SK-N-DZ (cell line): ENCODE measurements at places on chromosomes 12 and 14.

GRCh38 chr14:104781271-104782077 lies 14.1 kb downstream of the AKT1 start:
- no peak for DNase-seq

DNA sequence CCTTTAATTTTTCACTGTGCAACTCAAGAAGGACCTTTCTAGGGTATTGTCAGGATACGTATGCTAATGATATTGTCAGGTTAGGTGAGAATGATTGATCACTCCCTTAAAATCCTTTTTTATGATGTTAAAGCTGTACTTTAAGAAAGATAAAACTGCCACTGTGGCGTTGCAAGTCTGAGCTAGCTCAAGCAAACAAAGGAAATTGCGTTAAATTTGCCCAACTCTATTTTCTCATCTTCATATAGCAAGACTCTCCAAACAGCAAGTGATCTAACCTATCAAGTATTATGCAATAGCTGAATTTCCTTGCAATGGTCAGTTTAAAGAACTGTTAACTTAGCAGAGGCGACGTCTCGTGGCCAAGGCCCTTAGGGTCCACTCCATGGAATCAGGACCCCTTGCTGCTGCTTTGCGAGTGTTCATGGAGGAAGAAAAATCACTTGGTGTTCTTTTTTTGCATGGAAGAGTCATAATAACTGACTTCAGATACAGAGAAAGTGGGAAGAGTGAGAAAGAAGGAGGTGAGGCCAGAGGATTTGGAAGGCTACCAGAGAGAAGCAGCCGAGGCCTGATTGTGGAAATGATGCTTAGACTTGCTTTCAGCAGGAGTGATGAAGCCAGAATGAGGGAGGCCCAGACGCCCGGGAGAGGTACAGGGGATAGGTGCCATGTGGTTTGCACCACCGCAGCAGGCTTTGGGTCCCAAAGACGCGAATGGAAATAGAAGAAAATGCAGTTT lies 2.5 kb downstream of the TRAF3 start:
- DNase-seq: no peak

GRCh38 chr12:116694653-116695463 lies 43.0 kb downstream of the SPRING1 start:
- no peak for DNase-seq

DNA sequence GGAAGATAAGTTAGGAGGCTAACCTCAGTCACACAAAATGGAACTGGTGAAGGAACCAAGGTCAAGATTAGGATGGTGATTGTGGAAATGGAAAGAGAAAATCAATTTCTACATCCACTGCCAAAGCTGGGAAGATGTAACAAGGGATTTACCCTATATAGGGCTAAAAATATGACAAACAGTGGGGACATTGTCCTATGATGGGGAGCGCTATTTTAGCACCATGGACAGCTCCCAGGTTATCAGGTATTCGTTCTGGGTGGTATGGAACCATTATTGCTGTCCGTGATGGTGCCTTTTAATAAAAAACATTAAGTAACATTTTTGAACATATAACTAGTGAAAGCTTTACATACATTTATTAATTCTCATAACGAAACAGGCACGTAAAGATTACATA lies 124.0 kb downstream of the NDUFA12 start:
- DNase-seq: no peak

- DNase-seq: no peak
Observed at GRCh38 chr12:117013726-117014125, 85.5 kb downstream of the TESC start.

DNA sequence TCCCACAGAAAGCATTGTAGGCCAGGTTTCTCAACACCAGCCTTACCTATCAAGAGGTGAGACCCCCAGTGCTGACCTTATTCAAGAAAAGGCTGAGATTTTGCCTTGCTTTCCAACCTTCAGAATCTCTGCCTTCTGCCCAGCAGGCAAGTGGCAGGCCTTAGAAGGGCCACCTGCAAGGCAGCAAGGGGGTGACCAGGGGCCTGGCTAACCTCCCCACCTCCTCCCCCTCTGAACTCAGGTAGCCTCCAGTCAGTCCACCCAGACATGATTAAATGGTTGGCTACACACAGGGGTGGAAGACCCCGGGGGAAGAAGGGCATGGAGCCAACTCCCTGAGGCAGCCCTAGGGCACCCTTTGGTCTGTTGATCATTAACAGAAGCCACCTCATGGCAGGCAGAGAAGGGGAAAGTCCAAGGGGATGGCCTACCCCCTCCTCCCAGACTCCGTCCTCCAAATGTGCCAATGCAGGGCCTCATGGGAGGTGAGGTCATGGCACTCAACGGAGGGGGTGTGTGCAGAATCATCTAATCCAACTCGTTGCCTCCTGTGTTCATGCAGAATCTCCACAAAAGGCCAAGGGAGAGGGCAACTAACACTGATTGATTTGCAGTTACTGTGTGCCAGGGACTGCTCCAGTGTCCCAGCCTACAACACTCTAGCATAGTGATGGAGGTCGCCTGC lies 8.5 kb downstream of the ZFP36L1 start:
- DNase-seq: no peak

DNA sequence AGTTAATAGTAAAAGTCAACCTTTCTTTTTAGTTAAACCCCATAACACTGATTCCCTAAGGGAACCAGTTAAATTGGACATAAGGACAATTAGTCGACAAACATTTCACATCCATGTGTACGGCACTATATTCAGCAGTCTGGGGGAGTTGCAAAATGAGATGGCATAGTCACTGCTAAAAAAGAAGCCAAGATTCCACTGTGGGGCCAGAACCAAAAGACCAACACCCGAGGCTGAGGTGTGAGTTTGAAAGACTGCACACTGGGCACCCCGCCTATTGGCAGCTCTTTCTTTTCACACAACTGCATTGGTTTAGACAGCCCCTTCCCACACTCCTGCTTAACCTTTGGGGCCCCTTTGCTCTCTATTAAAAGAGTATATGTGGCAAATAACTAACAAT lies 16.7 kb downstream of the SETD3 start:
- DNase-seq: no peak

GRCh38 chr12:65911321-65911720 lies 87.0 kb downstream of the HMGA2 start:
- no peak for DNase-seq

GRCh38 chr12:4311776-4312175 lies 9.2 kb upstream of the TIGAR start:
- DNase-seq: no peak
